BJ (cell line): ENCODE measurements at places on chromosomes 6 and 20. TPM values are rescaled to one million over a fixed set of nuclear protein-coding genes. Genes with fewer than 3 reads are reported as not detected.

Gene GRIK2
- polyA plus RNA-seq, result 23.0 and 30.0 TPM in 2 replicates

Gene PLA2G7
- not detected in 2 replicates for polyA plus RNA-seq

Gene TINAG
- not detected in 2 replicates for polyA plus RNA-seq

Gene CCDC170
- 0.11 and 0.12 TPM in 2 replicates for polyA plus RNA-seq

Gene EFCAB8
- polyA plus RNA-seq, result not detected in 2 replicates

Gene FKBP1C
- polyA plus RNA-seq, result 1.9 and 2.0 TPM in 2 replicates

Gene ELMO2
- polyA plus RNA-seq, result 46.8 and 62.2 TPM in 2 replicates

Gene AK9
- 1.3 and 3.1 TPM in 2 replicates for polyA plus RNA-seq

Gene TRAPPC3L
- polyA plus RNA-seq, result 0.04 and 0.17 TPM in 2 replicates

Gene OR2H2
- not detected in 2 replicates for polyA plus RNA-seq

Gene FLRT3
- 0.64 and 1.4 TPM in 2 replicates for polyA plus RNA-seq

Gene SLC22A3
- not detected in 2 replicates for polyA plus RNA-seq

Gene MEP1A
- polyA plus RNA-seq, result not detected in 2 replicates

Gene TNFRSF6B
- 2.1 and 3.2 TPM in 2 replicates for polyA plus RNA-seq

Gene PI3
- polyA plus RNA-seq, result not detected in 2 replicates

Gene RBPJL
- not detected in 2 replicates for polyA plus RNA-seq

Gene C6orf58
- 0.06 TPM in 1 of 2 replicates, not detected in the other for polyA plus RNA-seq

Gene CCDC167
- 31.8 and 34.4 TPM in 2 replicates for polyA plus RNA-seq

Gene RAET1L
- polyA plus RNA-seq, result not detected in 2 replicates

Gene YWHAB
- polyA plus RNA-seq, result 60.5 and 114 TPM in 2 replicates

Gene BMP7
- not detected in 2 replicates for polyA plus RNA-seq

Gene IRAK1BP1
- polyA plus RNA-seq, result 1.4 and 2.9 TPM in 2 replicates

Gene OR14J1
- polyA plus RNA-seq, result not detected in 2 replicates

Gene EMILIN3
- polyA plus RNA-seq, result 0.27 and 0.52 TPM in 2 replicates

Gene SSTR4
- not detected in 2 replicates for polyA plus RNA-seq

Gene DHX35
- polyA plus RNA-seq, result 12.1 and 14.5 TPM in 2 replicates

Gene GJA10
- not detected in 2 replicates for polyA plus RNA-seq

Gene RNF217
- 18.6 and 29.3 TPM in 2 replicates for polyA plus RNA-seq

Gene TAP2
- polyA plus RNA-seq, result 18.0 and 25.4 TPM in 2 replicates

Gene LY6G6D
- not detected in 2 replicates for polyA plus RNA-seq

Gene KCNK16
- not detected in 2 replicates for polyA plus RNA-seq
